ENCODE measurements at places on chromosomes 3 and 15.
A peak's percentile ranks its signal among the peaks of the same experiment; 100 is the strongest.

- no peak for DNase-seq
Measured at GRCh38 chr15:83610901-83611685, 42.8 kb upstream of the ADAMTSL3 start.

DNA sequence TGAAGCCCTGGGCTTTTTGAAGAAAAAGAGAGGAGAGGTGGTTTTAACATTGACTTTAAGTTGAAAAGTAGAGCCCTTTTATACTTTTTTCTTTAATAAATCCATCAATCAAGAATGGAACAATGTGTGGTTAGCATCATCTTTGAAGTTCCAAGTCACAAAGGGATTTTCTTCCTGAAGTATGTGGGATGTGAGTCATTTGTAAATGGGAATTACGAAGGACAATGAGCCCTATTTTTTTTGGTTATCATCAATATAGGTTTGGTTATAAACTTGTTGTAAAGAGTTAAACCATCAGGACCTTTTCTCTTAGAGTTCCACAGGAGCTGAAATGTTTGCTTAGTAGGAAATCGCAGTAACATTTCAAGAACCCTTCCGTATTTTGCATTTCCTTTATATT is 38.3 kb downstream of the PIK3CA start:
- DNase-seq, result no peak

DNA sequence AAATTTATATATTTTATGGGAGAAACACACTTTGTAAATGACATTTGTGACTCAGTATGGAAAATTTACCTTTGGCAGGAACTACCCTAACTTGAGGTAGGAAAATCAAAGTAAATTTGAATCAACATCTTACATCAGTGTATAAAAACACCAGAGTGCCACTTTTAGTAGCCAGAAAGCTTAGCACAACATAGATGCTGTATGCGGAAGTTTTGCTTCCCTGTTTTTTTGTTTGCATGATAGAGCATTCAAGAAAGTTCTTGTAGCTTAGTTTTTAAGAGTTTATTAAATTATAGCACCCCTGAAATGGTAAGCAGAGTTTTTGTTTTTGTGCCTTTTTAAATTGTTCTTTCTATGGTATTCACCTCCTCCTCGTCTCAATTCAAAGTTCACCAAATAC is 120.8 kb upstream of the RAP2B start:
- DNase-seq, result no peak

DNA sequence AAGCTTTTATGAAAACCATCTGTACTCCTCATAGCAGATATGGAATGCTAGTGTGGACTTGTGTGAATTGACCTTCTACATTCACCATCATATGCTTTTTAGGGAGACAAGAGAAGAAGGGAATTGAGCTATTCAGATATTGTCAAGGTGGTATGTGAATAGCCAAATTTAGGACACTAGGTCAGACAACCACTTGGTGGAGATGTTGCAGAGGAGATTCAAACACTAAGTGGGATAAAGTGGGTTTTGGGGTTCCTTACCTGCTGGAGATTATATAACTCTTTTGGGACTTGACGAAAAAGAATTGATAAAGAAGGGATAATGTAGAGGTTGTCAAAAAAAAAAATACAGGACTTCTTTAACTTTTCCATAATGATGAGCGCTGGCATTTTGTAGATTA is 231.8 kb upstream of the THRB start:
- DNase-seq, result no peak

DNA sequence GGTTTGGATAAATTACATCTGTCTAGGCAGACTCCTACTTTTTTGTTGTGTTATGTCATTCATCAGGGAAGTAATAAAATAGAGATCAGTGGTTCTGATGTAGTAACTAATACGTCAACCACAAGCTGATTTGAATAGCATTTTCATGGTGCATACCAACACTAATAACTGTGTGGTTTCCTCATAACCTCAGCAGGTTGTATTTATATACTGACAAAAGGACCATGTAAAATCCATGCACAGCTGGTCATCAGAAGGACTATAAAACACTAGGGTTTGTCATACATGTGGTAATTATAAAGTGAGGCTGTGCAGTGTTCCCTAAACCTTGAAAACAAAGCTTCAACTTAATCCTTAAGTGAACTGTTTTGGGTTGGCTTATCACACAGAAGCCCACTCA is 216.8 kb upstream of the RBMS3 start:
- peak; percentile 48 for DNase-seq

DNA sequence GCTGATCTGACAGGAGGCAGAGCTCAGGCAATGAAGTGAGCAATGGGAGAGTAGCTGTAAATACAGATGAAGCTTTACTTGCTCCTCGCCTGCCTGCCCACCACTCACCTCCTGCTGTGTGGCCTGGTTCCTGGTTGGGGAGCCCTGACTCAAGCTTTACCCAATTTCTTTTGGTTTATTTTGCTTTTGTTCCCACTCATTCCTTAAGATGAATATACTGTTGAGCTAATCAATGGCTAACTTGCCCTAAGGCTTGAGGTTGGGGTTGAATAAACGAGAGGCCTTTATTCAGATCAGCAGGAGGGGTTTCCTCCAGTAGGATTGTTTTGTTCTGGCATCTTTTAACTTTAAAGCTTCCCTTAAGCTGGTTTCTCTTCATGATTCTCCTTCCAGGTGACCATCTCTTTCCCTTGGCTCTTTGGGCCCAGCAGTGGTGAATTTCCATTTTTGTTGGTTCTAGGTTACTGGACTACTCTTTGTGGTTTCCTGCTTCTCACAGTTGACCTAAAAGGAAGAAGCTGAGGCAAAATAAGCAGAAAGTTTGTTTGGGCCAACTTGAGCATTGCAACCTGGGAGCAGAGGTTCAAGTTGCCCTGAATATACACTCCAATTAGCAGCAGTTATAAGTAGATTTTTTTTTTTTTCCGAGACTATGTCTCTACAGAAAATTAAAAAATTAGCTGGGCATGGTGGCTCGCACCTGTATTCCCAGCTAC is 44.4 kb downstream of the STARD9 start:
- no peak for DNase-seq

DNA sequence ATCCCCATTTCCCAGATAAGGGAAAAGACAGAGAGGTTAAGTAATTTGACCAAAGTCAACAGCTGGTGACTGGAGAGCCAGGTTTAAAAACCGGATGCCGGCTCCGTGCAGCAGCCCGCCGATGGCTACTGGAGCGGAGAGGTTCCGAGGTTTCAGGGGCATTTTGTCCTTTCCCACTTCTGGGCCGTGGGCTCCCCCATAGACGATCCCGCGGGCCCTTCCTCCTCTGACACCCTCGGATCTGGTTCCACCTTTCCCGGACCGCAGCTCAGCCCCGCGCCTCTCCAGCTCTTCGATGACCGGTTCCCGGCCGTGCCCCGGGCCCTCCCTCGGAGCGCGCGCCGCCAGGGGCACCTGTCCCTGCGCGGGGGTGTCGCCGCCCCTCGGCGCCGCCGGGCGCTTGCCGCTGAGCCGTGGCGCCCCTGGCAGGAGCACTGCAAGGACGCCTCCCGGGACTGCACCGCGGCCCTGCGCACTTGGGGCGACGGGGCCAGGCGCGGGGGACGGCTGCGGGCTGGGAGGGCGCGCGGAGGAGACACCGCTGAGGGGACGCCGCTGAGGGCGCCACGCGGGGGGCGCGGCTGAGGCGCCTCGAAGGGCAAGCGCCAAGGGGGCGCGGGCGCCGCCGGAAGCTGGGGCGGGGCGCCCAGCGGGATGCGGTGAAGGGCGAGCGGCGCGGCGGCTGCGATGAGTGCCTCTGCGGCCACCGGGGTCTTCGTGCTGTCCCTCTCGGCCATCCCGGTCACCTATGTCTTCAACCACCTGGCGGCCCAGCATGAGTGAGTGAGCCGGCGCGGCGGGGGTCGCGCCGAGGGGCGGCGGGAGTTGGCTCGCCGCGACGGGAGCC is at the start of gene TM6SF1:
Gene TM6SF1, plus strand, starts transcription at position 652 of the 847 bp plus-strand sequence. Its CDS starts 36 bp downstream, at position 688.
- no peak for DNase-seq

GRCh38 chr15:75058127-75058905 is 34.9 kb downstream of the PPCDC start:
- DNase-seq, result no peak

DNA sequence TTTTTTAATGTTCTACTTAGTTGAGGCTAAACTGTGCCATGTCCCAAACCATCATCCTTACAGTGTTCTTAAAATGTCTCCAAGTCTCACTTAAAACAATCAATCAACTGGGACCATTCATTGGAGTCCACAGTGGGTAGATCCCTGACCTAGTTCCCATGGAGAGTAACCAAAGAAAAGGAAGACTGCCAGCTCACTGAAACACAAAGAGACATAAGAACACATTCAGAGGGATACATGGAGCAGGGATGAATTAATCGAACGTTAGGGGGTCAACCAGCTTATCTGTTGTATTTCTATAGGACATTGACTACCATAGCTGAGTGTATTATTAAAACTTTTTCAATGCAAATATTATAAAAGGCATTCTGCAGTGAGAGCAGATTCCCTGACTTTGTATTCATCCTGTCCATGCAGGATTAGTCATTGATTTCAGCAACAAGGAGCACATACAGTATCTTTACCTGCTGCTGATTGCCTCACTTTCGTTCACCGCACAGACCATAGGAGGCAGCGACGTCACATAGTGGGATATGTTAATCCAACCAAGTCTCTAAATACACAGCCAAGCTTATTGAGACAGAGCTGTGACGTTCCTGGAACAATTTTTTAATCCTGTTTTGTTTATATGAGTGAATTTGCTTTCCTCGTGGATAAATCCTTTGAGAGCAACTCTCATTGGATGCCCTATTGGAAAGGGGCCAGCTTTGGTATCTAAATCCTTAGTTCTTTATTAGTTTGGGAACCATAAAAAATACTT is 364.9 kb upstream of the RBMS3 start:
- DNase-seq, result peak; percentile 70

DNA sequence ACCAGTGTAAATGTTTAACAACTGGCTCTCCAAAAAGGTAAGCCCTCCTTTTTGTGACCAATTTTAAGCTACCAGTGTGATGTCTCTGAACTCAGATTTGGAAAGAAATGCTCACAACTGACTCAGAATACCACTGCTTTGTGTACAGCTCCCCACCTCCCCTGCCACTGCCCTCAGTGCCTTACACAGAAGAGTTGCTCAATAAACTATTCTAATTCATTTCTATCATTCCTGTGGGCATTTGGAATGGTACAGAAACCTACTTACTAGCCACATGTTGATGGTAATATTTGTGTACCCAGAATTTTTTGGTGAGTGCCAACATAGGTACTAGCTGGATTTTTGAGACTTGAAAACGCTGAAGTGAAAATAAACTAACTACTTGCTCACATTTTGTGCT is 16.0 kb downstream of the LRRN1 start:
- no peak for DNase-seq

DNA sequence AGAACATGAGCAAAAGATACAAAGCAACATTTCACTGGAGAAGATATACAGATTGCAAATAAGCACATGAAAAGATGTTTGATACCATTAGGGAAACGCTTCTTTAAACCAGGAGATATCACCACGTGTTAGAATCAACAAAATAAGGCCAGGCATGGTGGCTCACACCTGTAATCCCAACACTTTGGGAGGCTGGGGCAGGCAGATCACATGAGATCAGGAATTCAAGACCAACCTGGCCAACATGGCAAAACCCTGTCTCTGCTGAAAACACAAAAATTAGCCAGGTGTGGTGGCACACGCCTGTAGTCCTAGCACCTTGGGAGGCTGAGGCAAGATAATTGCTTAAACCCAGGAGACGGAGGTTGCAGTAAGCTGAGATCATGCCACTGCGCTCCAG is 20.5 kb upstream of the MUC20 start:
- no peak for DNase-seq

- DNase-seq, result peak; percentile 48
Measured at GRCh38 chr15:64895285-64896065, 16.2 kb upstream of the ANKDD1A start.

DNA sequence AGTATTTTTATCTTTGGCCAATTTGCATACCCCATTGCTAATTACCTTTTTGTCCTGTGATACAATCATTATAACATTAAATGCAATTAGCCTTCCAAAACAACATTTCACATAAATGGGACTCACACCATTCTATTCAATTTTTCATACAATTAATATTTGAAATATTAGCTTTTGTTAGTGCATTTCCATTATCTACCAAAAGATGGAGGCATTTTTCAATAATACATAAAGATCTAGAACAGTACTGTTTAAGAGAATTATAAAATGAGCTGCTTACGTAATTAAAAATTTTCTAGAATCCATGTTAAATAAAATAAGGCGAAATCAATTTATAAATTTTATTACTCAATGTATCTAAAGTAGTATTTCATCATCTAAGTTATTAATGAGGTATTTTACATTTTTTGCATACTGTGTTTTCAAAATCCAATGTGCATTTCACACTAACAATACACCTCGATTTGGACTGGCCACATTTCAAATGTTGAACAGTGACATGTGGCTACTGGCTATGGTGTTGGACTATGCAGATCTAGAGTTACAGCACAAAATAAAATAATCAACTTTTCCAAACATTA is 74.3 kb downstream of the TJP1 start:
- peak; percentile 13 for DNase-seq

DNA sequence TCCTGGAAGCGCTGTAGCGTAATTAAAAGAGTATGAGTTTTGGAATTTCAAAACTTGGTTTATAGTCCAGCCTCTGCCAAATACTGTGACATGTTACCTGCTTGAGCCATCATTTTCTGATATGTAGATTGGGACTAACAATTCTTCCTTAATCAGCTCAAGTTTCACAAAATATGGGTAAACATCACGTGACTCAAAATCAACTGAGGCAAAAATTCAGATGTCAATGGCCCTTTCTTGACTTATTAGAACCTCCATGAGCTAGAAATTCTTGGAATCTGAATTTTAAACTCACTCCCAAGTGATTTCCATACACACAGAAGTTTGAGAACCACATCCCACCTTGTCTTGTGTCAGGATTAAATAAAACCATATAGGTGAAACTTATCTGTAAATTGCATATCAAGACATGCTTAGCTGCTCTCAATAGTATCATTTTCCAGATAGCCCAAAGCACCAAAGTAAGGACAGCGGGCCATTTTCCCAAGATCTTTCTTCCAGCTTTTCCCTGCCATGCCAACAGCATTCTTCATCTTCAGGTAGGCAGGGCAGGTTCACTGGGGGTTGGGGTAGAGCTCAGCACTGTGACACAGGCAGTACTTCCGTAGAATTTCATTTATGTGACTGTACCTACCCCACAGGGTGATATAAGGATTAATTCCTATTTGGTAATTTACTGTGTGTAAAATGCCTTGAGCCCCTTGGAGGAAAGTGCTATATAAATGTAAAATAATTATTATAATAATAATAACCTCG is 379.0 kb downstream of the TIGIT start:
- DNase-seq, result no peak

- DNase-seq, result no peak
Measured at GRCh38 chr15:58453931-58454793, 22.4 kb downstream of the LIPC start.

- no peak for DNase-seq
Measured at GRCh38 chr3:52798978-52799476, 4.4 kb downstream of the ITIH3 start.

- peak; percentile 37 for DNase-seq
Measured at GRCh38 chr3:197478746-197479668, 76.8 kb downstream of the BDH1 start.
